ENCODE measurements at places on chromosomes 1 and 21.

DNA sequence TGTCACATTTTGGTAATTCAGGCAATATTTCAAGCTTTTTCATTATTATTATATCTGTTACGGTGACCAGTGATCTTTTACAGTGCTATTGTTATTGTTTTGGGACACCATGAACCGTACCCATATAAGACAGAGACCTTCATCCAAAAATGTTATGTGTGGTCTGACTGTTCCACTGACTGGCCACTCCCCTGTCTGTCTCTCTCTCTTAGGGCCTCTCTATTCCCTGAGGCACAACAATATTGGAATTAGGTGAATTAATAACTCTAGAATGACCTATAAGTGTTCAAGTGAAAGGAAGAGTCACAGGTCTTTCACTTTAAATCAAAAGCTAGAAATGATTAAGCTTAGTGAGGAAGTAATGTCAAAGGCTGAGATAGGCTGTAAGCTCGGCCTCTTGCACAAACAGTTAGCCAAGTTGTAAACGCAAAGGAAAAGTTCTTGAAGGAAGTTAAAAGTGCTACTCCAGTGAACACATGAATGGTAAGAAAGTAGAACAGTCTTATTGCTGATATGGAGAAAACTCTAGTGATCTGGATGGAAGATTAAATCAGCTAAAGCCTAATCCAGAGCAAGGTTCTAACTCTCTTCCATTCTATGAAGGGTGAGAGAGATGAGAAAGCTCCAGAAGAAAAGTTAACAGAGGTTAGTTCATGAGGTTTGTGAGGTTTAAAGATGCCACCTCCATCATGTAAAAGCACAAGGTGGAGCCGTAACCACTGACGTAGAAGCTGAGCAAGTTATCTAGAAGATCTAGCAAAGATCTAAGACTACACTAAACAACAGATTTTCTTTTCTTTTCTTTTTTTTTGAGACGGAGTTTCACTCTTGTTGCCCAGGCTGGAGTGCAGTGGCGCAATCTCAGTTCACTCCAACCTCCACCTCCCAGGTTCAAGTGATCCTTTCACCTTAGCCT lies 19.7 kb upstream of the DIPK1A start:
- DNase-seq = no peak

DNA sequence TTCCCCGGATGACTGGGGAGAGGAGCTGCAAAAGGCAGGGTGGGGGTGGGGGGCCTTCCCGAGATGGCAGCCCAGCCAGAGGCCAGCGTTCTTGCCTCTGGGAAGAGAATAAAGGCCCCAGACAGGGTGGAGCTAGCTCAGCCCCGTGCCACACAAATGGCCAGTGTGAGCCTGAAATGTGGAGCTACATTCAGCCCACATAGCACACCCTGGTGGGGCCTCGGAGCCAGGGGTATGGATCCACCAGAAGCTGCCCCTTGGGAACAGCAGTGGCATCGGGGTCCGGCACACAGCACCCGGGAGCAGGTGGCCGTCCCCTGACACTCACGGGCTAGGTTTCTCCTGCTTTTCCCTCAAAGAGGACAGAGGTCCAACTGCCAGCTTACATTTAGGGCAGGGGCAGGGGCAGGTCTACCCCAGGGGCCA lies 93.9 kb downstream of the PDE9A start:
- no peak for DNase-seq

DNA sequence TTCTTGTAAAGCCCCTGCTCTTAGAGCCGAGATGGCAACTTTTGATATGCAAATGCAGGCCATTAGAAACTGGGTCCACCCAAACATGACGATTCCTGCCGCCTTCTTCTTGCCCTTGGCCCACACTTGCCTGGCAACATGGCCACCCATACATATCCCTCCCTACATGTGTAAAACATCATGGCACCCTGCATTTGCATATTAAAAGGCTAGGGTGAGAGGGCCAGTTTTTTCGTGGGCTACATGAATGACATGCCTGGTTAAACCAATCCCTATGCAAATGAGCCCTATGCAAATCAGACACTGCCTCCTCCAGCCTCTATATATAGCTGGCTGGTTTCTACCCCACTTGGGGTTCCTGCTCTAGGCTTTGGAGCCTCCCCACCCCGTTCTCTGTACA lies 18.8 kb downstream of the PLA2G2A start:
- no peak for DNase-seq

GRCh38 chr1:28507247-28507645 lies 1.4 kb downstream of the RCC1 start:
- DNase-seq = peak; percentile 41

GRCh38 chr1:53999920-54000319 lies 18.1 kb downstream of the LDLRAD1 start:
- no peak for DNase-seq

DNA sequence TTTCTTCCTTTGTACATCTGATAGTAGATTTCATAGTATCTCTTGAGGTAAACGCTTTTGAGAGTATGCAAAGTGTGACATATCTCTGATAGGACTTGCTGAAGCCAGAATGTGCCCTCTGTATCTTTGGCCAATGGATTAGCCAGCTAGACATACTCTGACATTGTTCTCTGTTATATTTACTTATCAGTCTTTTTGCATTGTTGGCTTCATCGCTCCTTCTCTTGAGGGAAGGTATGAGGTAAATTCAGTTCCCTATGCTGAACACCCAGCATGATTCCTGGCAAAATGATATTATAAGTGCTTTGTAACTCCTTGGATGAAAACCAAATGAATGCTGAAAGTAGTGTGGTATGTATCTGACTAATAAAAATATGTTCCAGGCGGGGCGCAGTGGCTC lies 163.2 kb upstream of the CACYBP start:
- no peak for DNase-seq

DNA sequence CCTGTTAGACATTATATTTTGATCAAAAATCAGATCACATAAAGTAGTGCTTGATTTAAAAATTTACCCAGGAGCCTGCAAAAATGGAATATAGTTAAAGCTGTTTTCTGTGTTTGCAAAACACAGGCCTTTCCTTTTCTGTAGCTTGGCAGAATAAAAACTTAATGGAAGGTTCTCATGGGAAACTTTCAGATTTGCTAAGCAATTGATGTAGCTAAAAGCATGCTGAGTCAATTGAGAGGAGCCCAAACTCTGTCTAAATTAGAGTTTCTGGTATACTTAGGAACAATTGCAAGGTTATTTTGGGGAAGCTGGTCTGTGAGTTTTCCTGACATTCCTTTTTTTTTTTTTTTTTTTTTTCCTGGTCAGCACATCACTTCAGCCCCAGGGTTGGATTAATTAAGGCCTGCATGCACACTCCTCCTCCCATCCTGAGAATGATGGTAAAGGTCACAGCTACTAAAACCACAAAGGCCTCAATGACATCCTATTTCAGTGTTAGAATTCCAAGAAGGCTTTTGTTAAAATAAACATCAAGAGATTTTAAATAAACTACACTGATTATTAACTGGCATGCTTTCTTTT lies 608.7 kb downstream of the PLPP3 start:
- peak; percentile 97 for DNase-seq

DNA sequence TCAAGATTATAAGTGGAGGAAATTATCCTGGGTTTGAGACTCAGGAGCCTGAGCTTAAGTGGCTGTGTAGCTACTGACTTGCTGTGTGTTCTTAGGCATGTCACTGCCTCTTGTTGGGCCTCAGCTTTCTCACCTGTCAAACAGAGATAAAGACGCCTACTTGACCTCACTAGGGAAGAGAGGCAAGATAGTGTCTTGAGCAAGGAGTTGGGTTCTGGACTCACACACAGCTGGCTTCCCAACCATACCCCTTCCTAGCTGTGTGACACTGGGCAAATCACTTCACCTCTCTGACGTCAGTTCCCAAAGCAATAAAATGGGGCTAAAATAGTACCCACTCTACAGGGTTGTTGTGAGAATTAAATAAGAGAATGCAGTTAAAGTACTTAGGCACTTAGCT lies 11.6 kb upstream of the EPB41 start:
- no peak for DNase-seq

- no peak for DNase-seq
These were observed 124.3 kb downstream of the VAV3 start for GRCh38 chr1:107840725-107841124.

DNA sequence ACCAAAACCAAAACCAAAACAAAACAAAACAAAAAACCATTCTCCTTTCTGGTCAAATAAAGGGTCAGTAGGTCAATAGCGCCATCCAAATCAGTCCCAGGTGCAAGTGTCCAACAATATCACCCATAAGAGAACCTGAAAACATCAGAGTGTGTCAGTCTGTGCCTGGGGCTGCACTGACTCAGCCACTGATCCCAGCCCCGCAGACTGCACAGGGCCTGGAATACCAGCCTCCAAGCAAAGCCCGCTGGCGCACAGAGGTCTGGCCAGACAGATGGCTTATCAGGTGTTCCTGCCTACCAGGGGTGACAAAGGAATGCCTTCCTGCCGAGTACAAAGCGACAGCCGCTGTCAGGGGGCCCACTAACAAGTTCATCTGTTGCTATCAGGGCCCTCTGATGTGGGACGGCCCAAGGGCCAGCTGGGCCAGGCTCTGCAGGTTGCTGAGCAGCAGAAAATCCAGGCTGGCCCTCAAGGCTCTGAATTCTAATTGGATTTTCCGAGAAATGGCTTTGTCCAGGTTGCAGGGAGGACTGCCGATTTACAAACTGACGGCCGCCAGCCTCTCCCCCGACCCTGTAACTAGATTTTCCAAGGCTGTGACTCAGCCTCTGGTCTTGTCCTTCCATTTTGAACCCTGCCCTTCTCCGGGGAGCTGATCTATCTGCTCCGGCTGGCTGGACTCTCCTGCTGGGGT lies 13.7 kb upstream of the TMEM51 start:
- no peak for DNase-seq

GRCh38 chr1:227775841-227776240 lies 39.6 kb upstream of the PRSS38 start:
- no peak for DNase-seq

- DNase-seq = no peak
These were observed 85.8 kb downstream of the MIS18A start for GRCh38 chr21:32193098-32193465.

DNA sequence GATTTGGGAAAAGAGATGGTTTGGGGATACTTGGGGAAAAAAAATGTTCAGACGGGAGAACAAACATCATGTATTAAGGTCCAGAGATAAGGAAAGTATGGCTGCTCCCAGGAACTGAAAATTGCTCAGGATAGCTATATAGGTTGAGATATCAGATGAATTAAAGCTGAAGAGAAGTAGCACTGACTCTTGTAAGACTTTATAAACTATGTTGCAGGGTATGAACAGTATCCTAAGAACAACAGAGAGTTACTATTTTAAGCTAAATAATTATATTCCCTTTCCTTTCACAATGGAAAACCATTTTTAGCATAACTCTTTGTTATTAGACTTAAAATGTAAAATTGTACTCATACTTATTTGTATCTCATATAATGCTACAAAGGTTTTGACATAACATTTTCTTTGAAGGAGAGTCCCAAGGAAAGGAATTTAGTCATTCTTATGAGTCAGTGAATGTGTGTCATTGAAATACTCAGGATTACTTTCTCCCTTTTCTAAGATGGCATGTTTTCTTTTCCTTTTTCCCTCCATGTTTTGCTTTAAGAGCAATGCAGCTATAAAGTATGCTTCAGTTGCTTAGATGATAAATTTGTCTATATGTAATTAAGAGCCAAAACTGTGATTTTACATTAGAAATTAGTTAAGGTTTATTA lies 139.4 kb upstream of the KIAA1614 start:
- DNase-seq = peak; percentile 81

DNA sequence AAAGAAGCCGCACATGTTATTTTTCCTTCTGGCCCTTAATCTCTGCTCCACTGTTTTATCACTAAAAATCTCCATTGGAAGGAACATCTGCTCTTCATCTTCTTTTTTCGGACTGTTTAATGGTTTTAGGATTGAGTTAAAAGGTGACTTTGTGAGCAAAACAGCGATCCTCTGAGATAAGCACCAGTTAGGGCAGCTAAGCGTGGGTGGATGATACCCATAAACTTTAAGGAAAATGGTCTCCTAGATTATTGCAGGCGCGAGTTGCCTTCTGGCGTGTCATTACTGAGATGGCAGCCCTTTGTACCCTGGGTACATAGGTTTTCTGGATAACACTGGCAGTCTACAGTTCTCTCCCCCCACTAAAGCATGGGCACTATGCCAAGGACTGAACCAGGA lies 44.0 kb upstream of the HMGB4 start:
- no peak for DNase-seq

GRCh38 chr1:52192436-52192835 lies 50.5 kb downstream of the ZFYVE9 start:
- peak; percentile 35 for DNase-seq

DNA sequence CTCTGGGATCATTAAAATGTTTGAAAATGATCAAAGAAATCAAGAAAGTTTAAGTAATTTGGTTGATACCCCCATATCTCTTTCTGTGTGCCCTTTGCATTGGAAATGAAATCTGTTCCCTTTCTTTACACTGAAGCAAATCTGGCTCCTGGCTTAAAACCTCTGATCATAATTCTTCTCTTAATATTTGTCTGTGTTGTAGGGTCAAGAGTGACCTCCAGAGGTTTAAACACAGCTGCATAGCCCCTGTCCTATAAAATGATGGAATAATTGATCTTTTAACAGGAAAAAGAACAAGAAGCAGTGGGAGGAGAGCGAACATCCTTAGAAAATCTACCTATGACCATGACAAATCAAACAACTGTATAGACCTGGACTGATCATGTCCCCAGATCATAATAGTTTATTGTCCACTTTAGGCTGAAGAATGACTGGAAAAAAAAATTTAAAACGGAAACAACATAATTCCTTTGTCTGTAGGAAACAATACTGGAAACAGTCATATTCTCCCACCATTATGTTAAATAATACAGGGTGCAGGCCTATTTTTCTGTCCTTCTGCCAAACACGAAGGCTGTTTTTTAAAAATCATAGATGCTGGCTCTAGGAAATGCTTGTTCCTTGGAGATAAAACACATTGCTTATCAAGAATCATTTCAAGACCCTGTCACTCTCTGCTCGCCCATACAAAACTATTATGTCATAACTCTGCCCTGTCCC lies 184.3 kb downstream of the NEGR1 start:
- DNase-seq = no peak

Measured in EH (cell line).